ENCODE measurements at places on chromosomes 7 and 10.

DNA sequence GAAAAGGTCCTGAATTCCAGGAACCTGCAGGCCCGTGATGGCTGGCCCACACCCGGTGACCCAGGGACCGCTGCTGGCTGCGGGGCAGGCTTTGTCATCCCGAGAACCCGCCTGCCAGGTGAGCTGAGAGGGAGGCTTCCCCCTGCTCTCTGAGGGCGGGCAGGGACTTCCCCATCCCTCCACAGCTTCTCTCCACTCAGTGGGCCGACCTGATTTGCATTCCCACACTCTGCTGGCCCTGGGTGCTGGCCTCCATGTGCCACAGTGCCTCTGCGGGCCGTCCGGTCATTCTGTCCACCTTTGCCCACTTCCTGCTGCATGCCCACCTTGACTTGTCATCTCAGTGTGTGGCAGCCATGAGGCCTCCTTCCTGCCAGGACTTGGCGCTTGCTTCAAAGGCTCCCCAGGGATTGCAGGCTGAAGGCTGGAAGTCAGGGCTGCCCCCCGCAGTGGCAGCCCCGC lies 35.3 kb downstream of the PALD1 start:
- DNase-seq, result no peak

DNA sequence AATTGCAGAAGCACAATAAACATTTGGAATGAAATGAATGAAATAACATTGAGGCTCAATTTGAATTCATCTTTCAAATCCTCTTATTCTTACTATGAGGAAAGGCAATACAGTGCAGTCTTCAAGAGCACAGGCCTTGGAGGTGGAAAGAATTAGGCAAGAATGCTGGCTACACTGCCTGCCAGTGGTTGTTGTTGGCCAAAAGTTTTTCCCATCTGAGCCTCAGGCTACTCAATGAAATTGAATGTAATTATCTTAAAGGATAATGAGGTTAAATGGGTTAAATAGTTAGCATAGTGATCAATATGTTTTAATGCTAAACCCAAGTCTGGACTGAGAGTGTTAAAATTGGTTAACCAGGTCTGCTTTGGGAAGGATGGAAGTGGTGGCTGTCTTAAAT lies 140.9 kb downstream of the MBL2 start:
- no peak for DNase-seq

GRCh38 chr10:98296524-98296923 lies 28.5 kb upstream of the LOXL4 start:
- no peak for DNase-seq

DNA sequence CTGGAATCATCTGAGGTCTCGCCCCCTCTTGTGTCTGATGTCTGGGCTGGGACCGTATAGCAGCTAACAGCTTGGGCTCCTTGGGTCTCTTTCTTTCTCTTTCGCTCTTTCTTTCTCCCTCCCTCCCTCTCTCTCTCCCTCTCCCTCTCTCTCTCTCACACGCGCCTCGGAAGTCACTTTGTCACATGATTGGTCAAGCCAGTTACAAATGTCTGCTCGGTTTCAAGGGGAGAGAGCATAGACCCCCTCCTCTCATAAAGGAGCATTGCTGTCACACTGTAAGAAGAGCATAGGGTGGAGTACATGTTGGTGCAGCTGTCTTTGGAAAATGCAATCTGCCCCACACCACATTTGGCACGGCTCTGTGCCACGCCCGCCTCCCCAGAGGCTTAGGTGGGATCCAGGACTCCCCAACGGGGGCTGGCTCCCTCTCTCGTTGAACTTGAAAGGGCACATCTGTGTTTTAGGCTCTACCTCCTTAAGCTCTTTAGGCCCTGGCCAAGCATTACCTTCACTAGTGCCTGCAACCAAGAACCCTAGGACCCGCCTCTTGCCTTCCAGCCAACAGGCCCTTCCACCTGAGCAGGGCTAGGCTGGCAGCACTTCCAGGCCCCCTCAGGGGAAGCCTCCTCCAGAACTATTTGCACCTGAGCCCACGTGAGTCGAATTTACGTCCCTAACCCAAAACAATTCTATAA lies 61.9 kb upstream of the CACUL1 start:
- no peak for DNase-seq

GRCh38 chr10:24723788-24724380 lies at the start of gene ARHGAP21:
TSS of gene ARHGAP21 (minus strand) at chr10:24723887. CDS start at chr10:24721899, 1,988 bp downstream.
- DNase-seq, result no peak

- no peak for DNase-seq
Measured at GRCh38 chr7:138244606-138245005, 168.3 kb downstream of the AKR1D1 start.

- peak; percentile 48 for DNase-seq
Measured at GRCh38 chr7:105014693-105015389, 836 bp downstream of the KMT2E start.

GRCh38 chr10:1643161-1643907 lies 94.0 kb downstream of the ADARB2 start:
- no peak for DNase-seq

DNA sequence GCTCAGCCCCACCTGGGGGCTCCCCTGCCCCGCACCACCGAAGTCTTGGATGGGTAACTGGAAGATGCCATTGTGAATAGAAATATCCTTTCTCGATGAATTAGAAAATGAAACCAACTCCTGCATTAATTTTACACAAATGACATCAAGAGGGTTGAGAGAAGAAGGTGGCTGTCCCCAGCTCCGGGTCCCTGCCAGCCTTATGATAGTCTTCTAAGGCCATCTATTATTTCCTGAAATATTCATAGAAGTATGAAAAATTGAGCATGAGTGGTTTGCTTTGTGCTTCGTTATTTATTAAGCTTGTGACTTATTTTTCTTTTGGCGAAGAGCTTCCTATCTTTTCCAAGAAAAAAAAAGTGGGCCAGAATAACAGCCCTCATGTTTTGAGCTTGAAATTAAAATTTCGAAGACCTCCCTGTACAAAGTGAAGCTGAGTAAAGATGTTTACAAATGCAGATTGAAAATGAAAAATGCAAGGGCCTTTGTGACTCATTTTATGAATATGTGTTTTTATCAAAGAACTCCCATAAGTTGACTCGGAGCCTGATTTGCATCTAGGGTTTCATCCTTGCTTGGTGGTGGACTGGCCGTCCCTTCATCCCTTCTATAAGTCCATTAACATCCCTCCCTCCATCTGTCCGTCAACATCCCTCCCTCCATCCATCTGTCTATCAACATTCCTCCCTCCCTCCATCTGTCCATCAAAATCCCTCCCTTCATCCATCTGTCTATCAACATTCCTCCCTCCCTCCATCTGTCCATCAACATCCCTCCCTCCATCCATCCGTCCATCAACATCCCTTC lies 20.5 kb upstream of the CFAP46 start:
- no peak for DNase-seq

DNA sequence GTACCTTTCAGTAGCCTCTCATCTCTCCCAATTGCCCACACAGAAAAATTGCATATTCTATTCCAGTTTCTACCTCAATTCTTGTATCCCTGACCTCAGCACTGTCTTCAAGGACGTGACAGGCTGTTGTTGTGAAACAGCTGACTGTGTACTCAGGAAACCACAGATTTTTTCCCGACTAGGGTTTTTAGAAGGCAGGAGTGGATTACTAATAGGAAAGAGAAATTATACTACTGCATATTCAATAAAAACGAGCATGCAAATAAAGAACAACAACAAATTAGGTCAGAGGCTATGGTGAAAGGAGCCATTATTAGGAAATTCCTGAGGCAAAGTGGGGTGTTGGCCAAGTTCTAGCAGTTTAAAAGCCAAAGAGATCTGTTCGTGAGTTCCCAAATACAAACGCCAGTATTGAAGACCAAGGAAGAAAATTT lies 93.4 kb downstream of the DOCK4 start:
- DNase-seq, result no peak

- DNase-seq, result no peak
Measured at GRCh38 chr10:33192190-33192589, 142.3 kb downstream of the NRP1 start.

GRCh38 chr10:36666451-36666850 lies 458.9 kb upstream of the ANKRD30A start:
- no peak for DNase-seq

- no peak for DNase-seq
Measured at GRCh38 chr7:22715969-22716368, 11.0 kb upstream of the IL6 start.

DNA sequence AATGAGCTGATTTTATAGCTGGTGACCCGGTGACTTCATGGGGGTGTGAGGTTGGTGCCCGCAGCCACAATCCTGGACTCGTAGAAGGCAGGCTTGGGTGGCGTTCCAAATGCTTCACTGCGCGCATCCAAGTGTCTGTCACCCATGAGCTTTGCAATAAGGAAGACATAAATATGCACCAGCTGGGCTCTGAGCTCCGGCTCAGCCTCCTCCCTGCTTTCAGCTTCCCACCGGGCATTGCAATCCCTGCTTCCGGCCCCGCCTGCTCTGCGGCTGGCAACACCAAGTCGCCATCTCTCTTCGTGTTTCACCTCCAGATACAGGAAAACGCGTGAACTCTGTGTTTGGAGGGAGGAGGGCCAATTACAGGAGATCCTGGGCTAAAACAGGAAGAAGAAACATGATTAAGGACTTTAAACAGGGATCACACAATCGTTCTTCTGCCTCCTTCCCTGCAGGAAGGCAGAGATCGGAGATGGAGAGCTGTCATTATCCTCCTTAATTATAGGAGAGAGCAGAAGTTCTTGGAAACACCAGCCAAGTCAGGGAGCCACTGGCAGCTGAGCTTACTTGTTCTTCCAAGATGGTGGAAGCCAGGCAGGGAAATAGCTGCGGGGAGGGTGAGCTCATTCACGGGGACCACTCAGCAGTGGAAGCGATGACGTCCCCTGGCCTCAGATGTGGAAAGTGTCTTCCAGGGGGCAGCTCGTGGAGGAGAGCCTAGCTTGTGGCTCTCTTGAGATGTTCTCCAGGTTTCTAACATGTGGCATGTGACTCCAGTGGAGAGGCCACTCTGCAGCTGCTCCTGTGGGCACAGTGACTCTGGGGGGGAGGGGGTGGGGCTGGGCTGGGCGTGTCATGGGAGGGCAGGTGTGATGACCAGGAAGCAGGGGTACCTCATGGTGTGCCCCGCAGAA lies 134.9 kb downstream of the CAMK1D start:
- DNase-seq, result no peak

DNA sequence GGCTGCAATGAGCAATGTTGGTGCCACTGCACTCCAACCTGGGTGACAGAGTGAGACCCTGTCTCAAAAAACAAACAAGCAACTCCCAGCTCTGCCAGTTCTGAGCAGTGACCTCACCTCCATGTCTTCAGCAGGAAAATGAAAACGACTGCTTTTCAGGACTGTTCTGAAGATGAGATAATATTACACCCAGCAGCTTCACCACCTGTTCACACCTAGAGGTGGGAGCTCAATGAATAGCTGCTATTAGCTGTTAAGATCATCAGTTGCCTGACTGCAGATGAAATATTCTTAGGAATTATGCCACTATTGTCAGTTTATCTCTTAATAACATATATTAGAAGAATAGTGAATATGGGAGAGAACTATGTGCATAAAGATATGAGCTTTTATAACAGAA lies 48.4 kb upstream of the CYTH3 start:
- no peak for DNase-seq

- DNase-seq, result no peak
Measured at GRCh38 chr10:16854623-16855022, 37.4 kb upstream of the RSU1 start.

GRCh38 chr10:4522296-4523000 lies 303.6 kb upstream of the AKR1E2 start:
- no peak for DNase-seq

Measured in naive thymus-derived CD8-positive, alpha-beta T cell (primary cell).